ENCODE measurements at places on chromosomes 13 and 19. TPM values are rescaled to one million over a fixed set of nuclear protein-coding genes. Genes with fewer than 3 reads are reported as not detected.

Gene PSG6
- not detected for total RNA-seq

Gene NOVA2
- total RNA-seq = not detected

Gene ZNF682
- total RNA-seq = 10.0 TPM

Gene MAST3
- total RNA-seq = 16.2 TPM

Gene NLRP7
- not detected for total RNA-seq

Gene PRR20D
- not detected for total RNA-seq

Gene ZNF471
- 0.40 TPM for total RNA-seq

Gene C19orf47
- total RNA-seq = 25.9 TPM

Gene SPC24
- 37.9 TPM for total RNA-seq

Gene SYNGR4
- total RNA-seq = not detected

Gene TMEM238
- total RNA-seq = 11.3 TPM

Gene CCDC61
- total RNA-seq = 24.1 TPM

Gene ETV2
- 2.1 TPM for total RNA-seq

Gene ALOX5AP
- total RNA-seq = 34.1 TPM
